ENCODE measurements at places on chromosomes 3 and 15. TPM values are rescaled to one million over a fixed set of nuclear protein-coding genes. Genes with fewer than 3 reads are reported as not detected.

DNA sequence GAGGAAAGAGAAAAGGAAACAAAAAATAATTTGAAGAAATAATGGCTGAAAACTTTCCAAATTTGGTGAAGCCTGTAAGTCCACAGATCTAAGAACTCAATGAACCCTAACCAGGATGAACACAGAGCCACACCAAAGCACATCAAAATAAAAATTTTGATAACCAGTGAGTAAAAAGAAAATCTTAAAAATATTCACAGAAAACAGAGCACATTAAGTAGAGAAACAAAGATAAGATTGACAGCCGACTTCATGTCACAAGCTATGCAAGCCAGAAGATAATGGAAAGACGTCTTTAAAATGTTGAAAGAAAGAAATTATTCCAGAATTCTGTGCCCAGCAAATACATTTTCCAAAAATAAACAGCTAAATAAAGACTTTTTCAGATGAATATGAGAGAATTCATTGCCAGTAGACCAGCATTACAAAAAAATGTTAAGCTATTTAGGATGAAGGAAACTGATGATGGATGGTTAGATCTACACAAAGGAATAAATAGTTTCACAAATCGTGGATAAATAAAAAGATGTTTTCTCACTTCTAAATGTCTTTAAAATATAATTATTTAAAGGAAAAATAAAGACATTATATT, 140.2 kb upstream of the SKOR1 start:
- peaks cover 8% of the 10 kb centered on the region for H3K36me3 ChIP-seq
- H3K4me3 ChIP-seq: no peak overlapping the region
- no peak for DNase-seq
- H3K27me3 ChIP-seq: no peaks in the 10 kb centered on the region
- no peak overlapping the region for H3K27ac ChIP-seq
- no peaks in the 10 kb centered on the region for H3K4me1 ChIP-seq

DNA sequence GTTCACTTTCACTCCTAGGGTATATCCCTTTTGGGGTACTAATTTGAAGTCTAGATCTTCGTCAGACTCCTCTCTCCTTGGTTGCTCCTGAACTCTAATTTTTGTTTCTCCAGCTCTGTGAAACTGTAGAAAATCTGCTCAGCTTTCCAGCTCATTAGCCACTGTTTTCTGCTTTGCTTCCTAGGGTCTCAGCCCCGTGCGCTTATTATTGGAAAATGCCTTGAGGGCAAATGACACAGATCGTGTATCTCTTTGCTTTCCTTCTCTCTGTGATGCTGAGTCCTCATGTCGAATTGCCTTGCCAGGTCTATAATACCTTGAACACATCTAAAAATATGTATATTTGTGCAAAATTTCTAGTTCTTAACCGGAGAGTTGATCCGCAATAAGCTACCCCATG, 731.1 kb downstream of the EDEM1 start:
- no peaks in the 10 kb centered on the region for H3K27me3 ChIP-seq
- H3K27ac ChIP-seq: no peak overlapping the region
- no peaks in the 10 kb centered on the region for H3K36me3 ChIP-seq
- no peak for DNase-seq

DNA sequence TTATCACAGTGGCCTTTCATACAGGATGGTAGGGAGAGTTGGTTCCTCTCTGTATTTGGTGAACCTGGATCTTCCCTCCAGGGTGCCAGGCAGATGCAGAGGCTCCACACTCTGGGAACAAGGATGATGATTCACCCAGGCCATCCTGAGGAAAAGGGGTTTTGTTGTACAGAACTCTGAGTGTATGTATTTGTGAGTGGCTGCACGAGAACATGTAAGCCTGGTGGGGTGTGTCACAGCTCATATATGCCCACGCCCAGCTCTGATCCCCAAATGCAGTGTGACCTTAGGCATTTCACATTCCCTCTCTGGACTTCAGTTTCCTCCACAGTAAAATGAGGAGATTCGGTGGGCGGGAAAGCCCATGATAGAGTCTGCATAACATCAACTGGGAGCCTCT, 11.6 kb upstream of the CILP start:
- H3K4me1 ChIP-seq: peaks cover 10% of the 10 kb centered on the region
- DNase-seq: no peak
- peaks cover 5% of the 10 kb centered on the region for H3K27me3 ChIP-seq
- no peaks in the 10 kb centered on the region for H3K36me3 ChIP-seq
- H3K27ac ChIP-seq: no peak overlapping the region

DNA sequence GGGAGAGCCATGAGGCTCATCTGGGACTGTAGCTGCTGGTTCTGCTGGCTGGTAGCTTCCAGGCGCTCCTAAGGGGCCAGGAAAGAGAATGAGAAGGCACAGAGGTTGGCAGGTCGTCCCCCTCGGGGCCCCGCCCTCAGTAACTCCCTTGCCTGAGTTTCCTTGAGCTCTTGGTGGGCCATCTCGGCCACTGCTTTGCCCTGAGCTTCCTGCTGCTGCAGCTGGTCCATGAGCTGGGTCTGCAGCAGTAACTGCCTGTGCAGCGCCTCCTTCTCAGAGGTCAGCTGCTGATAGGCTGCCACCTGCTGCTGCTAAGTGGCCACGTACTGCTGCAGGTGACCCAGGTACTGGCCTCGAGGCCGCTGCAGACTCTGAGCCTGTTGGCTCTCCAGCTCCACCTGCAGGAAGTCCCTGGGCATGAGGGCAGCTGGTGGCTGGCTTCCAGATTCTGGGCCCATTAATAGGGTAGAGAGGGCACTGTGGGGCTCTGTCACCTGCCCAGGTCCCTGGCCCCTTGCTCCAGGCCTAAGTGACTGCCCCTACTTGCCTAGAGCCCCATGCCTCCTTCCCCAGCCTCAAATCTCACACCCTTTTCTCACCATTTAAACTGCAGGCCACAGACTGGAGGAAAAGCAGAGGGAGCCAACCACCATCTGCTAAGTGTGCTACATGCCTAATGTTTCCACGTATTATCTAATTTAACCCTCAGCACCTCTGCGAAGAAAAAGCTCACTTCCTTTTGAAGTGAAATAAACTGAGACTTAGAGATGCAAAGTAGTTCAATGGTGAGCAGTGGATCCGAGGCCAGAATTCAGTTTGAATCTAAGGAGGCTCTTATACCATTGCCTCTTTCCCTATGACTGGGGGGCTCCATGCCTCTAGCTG, 10.8 kb upstream of the VPS33B start:
- H3K27me3 ChIP-seq: peaks cover 4% of the 10 kb centered on the region
- no peaks in the 10 kb centered on the region for H3K36me3 ChIP-seq
- H3K4me1 ChIP-seq: peaks cover 5% of the 10 kb centered on the region
- DNase-seq: peak; percentile 41

DNA sequence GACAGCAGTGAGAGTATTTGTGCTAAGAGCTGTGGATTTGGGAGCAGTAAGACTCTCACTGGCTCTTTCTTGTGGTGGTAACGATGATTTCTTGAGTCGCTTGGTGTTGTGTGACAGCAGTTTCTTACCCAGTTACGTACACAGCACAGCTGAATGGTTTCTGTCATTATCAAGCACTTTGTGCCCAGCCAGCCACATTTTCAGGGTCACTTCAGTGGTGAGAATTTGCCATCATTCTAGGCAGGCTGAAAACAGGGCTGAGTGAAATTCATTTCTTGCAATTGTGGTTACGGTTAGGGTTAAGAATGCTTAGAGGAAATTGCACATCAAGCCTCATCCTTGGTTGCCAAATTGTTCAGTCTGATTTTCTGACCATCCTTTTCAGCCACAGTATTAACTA, 130.1 kb downstream of the RYR3 start:
- no peak overlapping the region for H3K4me3 ChIP-seq
- peaks cover 6% of the 10 kb centered on the region for H3K27me3 ChIP-seq
- H3K27ac ChIP-seq: no peak overlapping the region
- H3K36me3 ChIP-seq: no peaks in the 10 kb centered on the region

VPS13C gene
- 52.7 TPM for total RNA-seq

CHRNA7 gene
- total RNA-seq: not detected

DNA sequence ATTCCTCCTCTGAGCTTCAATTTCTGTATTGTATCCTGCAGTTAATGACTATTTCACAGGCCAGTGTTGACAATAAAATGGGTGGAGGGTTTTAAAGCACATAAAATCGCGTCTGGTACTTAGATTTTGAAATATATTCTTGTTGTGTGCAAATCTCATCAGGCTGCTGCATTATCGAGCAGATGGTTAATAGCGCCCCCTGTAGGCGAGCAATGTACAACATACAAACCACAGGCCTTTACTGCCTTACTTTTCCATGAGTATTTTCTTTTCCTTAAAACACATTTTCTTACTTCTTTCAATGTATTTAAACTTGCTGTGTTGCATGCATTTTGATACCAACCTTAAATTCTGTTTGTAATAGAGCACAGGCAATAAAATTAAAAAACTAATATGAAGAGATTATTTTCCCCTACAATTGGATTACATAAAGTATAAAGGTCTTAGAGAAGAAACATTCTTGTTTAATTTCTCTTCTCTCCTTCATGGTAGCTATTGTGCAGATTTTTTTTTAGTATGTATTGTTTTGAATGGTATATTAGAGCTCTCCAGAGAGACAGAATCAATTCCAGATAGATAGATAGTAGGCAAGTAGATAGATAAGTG, 608.4 kb downstream of the CADM2 start:
- no peaks in the 10 kb centered on the region for H3K36me3 ChIP-seq
- no peaks in the 10 kb centered on the region for H3K4me1 ChIP-seq
- no peaks in the 10 kb centered on the region for H3K27me3 ChIP-seq
- no peak overlapping the region for H3K27ac ChIP-seq

DNA sequence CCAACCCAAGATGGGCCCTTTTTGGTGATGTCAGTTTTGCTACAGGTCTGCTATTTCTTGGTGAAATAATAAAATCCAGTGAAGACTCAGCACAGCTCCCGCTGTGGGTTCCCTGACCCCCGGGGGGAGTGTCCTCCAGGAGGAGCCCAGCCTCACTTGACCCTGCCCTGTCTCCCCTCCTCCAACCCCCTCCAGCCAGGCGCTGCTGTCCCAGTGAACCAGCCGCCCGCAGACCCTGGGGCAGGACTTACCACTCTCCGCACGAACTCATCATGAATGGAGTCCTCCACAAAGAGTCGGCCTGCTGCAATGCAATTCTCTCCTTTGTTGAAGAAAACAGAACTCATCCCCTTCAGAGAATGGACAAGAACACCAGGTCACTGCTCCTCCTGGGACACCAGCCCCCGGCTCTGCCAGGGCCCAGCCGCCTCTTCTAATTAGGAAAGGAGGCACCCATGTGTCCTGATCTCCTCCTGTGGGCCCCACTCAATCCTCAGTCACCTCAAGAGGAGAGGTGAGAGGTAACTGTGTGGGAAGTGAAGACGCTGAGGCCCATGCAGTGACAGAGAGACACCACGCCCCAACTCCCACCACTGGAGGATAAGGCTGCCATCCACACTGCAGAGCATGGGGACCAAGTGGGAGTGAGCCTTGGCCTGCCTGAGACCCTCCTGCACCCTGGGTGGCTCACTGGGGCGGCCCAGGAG, 28.8 kb upstream of the SLC41A3 start:
- no peaks in the 10 kb centered on the region for H3K4me1 ChIP-seq
- no peak for DNase-seq
- H3K27ac ChIP-seq: no peak overlapping the region
- no peaks in the 10 kb centered on the region for H3K36me3 ChIP-seq
- no peak overlapping the region for H3K4me3 ChIP-seq
- no peaks in the 10 kb centered on the region for H3K27me3 ChIP-seq

GRCh38 chr15:44711743-44712345, 527 bp downstream of the B2M start:
- no peak for DNase-seq
- peaks cover 54% of the 10 kb centered on the region for H3K36me3 ChIP-seq
- H3K27me3 ChIP-seq: no peaks in the 10 kb centered on the region
- peaks cover 52% of the 10 kb centered on the region for H3K4me1 ChIP-seq

DNA sequence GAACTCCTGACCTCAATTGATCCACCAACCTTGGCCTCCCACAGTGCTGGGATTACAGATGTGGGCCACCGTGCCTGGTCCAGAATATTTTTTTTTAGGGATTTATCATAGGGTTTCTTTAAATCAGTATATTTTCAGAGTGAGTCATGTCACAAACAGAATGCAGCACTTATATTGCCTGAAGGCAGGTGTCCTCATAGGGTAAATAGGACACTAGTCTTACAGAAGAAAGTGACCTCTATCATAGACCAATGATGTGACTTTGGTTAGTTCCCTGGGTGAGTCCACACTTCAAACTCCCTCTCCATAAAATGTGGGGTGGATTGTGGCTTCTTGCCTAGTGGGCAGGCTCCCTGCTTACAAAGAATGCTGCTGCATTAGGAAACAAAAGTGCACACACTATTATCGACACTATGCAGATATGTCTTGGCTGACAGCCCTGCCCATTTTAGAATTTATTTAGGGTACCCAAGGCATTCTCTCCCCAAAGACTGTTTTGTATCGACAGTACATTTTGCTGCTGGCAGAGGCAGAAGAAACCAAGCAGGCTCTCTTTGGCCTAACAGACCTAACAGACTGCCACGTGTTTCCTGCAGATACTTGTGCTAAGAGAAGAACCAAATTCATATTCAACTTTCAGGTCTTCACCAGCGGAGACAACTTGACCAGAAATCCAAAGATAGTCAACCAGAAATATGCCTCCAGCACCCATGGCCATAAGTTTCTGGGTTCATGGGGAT, 125.0 kb downstream of the MOBP start:
- no peaks in the 10 kb centered on the region for H3K36me3 ChIP-seq
- H3K4me3 ChIP-seq: no peak overlapping the region
- no peak overlapping the region for H3K27ac ChIP-seq
- no peak for DNase-seq

DNA sequence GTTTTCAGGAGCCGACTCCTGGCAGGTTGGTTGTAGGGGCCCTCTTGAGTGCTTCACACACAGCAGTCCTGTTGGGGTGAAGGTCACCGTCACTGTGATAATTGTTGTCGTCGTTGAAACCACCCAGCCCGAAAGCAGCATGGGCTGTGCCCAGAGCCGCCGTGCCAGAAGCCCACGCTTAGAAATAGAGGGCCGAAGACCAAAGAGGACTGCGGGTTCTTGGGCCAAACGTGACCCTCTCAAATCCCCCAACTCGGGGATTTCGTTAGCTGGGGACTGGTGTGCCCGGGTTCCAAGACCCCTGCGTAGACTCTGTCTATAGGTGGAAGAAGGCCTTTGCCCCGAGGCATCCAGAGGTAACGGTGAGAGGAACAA, 7.5 kb upstream of the ADAMTS17 start:
- H3K4me1 ChIP-seq: peaks cover 11% of the 10 kb centered on the region
- peaks cover 5% of the 10 kb centered on the region for H3K27me3 ChIP-seq
- H3K27ac ChIP-seq: no peak overlapping the region
- peak overlapping the region; percentile 88 for H3K4me3 ChIP-seq

GRCh38 chr15:47364230-47365141, 352.8 kb upstream of the SEMA6D start:
- H3K36me3 ChIP-seq: no peaks in the 10 kb centered on the region
- H3K27me3 ChIP-seq: no peaks in the 10 kb centered on the region
- no peak for DNase-seq

PLSCR1 gene
- total RNA-seq: 101 TPM

GRCh38 chr3:17433876-17434275, 308.6 kb downstream of the TBC1D5 start:
- no peaks in the 10 kb centered on the region for H3K27me3 ChIP-seq
- H3K36me3 ChIP-seq: peaks cover 4% of the 10 kb centered on the region
- no peaks in the 10 kb centered on the region for H3K4me1 ChIP-seq
- DNase-seq: no peak

- DNase-seq: no peak
- no peak overlapping the region for H3K4me3 ChIP-seq
- H3K36me3 ChIP-seq: no peaks in the 10 kb centered on the region
- no peaks in the 10 kb centered on the region for H3K4me1 ChIP-seq
These were observed 28.3 kb downstream of the ST8SIA2 start for GRCh38 chr15:92421976-92422375.

CTNNB1 gene
- total RNA-seq: 139 TPM

SKOR1 gene
- 0.21 TPM for total RNA-seq
